ENCODE measurements at places on chromosomes 3 and 15. TPM values are rescaled to one million over a fixed set of nuclear protein-coding genes. Genes with fewer than 3 reads are reported as not detected.

Gene RBSN
- 9.5 TPM for total RNA-seq

Gene WDR72
- 5.0 TPM for total RNA-seq

Gene STARD5
- total RNA-seq: 1.9 TPM

Gene MYZAP
- 12.1 TPM for total RNA-seq

- no peaks in the 10 kb centered on the region for H3K4me1 ChIP-seq
- H3K4me3 ChIP-seq: no peak overlapping the region
- no peak overlapping the region for H3K27ac ChIP-seq
- DNase-seq: no peak
- H3K27me3 ChIP-seq: no peaks in the 10 kb centered on the region
Observed at GRCh38 chr3:26291840-26292239, 330.7 kb upstream of the LRRC3B start.

DNA sequence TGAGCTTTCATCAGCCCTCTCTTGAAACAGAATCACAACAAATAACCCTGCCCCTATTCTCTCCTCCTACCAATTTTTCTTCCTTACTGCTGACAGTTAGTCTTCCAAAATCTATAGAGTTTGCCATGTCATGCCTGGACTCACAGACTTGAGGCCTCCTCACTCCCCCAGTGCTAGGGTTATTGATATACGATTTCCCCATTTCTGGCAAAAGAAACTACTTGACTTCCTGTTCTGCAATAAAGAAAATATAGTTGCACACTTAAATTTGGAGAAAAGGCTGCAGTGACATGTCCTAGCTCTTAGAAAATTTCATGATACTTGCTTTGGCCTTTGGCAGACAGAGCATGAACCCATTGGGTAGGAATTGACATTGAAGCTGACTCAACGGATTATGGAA, 75.9 kb downstream of the CYP19A1 start:
- no peak for DNase-seq
- H3K27ac ChIP-seq: no peak overlapping the region
- H3K27me3 ChIP-seq: no peaks in the 10 kb centered on the region
- H3K36me3 ChIP-seq: no peaks in the 10 kb centered on the region

DNA sequence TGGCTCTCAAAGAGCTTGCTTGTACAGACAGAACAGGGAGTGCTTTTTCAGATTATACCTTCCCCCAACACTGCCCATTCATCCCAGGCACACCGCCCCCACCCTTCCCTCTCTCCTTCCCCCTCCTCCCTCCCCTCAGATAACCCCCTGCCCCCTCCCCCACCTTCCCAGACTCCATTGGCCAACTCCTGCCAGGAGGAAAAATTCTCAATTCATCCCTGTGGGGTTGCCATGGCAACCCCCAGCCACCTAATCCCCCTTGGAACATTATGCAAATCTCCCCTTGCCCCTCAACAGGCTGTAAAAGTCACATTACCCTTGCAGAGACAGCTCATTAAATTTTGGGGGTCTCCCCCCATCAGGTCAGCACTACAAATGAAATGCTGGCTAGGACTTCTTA, 14.3 kb downstream of the TLE3 start:
- no peak overlapping the region for H3K27ac ChIP-seq
- DNase-seq: no peak

DNA sequence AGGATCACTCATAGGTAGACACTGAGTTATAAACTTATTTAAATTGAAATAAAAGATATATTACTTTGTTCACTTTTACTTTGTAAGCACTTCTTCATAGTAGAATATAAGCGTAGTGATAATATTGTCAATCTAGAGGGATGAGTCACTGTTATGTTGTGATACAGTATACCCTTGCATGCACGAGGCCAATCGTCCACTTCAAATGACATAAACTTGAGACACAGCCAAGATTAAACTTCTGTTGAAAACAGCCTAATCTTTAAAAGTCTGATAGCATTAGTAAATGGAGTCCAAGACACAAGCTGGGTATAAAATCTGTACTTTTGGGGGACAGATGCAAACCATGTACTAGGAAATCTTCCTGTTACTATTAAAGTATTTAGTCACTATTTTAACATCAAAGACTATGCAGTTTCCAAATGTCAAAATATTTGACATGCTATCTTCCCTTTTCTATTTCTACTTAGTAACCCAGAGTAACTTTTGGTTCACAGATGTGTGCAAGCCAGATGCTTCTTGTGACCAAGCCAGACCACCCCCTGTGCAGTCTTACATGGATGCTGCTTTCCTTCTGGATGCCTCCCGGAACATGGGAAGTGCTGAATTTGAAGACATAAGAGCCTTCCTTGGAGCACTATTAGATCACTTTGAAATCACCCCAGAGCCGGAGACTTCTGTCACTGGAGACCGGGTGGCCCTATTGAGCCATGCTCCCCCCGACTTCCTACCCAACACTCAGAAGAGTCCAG, 85.3 kb downstream of the PIK3R4 start:
- H3K4me3 ChIP-seq: no peak overlapping the region
- no peak for DNase-seq
- no peaks in the 10 kb centered on the region for H3K4me1 ChIP-seq
- no peak overlapping the region for H3K27ac ChIP-seq
- H3K27me3 ChIP-seq: no peaks in the 10 kb centered on the region

DNA sequence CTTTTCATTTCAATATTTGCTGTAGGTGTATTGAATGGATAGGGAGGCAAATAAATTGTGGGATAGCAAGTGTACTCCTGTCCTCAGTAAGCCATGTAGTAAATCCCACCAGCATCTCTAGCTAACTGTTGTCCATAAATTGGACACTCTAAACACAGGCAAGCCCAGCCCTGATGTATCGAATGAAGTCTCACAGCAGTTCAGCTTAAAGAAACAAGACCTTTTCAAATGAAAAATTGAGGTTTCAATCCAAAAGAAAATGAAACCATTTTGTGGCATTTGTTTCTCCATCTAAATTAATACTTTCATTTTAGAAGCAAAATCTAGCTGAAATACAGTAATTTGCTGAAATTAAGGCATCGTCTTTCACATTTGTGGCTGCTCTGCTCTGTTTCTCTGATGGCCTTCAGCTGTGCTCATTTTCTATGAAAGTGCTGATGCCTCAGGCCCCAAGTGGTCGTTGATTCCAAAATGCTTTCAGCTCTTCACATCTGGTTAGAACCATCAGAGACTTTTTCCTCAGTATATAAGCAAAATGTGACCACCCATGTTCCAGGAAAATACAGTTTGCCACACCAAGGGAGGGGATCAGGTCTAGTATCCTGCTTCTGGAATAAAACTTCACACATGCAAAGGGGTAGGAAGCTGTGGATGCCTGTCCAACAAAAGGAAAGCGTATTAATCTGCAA, 245.0 kb downstream of the ZMAT3 start:
- no peaks in the 10 kb centered on the region for H3K36me3 ChIP-seq
- no peaks in the 10 kb centered on the region for H3K27me3 ChIP-seq
- no peak overlapping the region for H3K4me3 ChIP-seq
- DNase-seq: no peak

DNA sequence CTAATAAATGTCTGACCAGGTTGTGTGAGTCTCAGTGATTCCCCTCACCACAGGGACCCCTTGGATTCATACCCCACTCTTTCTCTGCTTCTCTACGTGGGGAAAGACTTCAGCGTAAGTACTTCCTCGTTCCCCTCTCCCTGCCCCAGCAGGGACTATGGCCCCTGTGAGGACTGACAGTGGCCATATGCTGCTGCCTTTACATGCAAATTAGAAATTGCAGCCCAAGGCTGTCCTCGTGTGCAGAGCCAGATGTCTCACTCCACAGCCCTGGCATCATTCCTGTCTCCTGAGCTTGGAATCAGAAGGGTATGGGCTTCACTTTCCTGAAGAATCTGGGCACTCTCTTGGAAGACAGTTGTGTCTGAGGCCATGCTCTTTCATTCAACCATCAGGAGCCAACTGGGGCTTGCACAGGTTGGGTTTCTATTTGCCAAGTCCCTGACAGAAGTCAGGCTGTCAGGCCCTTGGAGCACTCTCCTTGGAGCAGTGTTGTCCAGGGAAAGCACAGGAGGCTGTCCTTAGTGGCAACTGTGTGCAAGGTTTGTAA, 30.5 kb upstream of the IQCF2 start:
- H3K4me1 ChIP-seq: no peaks in the 10 kb centered on the region
- H3K4me3 ChIP-seq: no peak overlapping the region
- no peaks in the 10 kb centered on the region for H3K36me3 ChIP-seq
- no peaks in the 10 kb centered on the region for H3K27me3 ChIP-seq
- no peak for DNase-seq

DNA sequence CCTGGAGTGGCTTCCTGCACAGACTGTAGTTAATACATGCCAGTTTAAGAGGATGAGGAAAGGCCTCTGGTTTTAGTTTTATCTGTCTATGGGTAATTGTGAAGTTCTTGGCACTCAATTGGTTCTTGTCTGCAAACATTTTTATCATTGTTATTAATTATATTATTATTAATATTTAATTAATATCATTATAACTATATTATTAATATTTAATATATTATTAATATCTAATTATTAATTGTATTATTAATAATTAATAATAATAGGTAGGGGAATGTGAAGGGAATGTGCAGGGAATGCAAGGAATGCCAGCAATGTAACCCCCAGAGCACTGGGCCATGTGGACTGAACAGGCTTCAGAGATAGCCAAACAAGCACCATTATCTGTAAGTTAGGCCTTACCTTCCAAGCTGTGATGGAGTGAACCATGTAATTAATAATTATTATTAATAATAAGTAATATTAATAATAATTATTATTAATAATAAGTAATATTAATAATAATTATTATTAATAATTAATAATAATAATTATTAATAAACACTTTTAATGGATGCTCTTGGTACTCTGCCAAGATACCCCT, 79.8 kb upstream of the NMNAT3 start:
- no peaks in the 10 kb centered on the region for H3K27me3 ChIP-seq
- no peak for DNase-seq
- no peak overlapping the region for H3K27ac ChIP-seq
- no peak overlapping the region for H3K4me3 ChIP-seq
- H3K4me1 ChIP-seq: no peaks in the 10 kb centered on the region

DNA sequence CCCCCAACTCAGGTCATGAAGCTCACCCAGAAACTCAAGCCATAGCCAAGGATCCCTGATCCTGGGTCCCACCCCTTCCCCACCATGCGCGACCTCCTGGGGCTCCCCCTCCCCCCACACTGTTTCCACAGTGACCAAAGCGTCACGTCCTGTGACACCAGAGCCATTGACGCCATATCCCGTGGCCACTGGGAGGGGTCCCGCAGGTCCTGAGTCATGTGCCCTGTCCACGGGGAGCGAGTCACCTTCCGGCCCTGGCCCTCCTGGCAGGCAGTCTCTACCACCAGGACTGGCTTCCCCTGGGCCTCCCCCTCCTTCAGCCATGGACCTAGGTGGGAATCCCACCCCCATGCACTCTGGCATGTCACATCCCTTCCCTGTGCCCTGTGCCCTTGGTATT, 15.6 kb downstream of the SEMA3F start:
- H3K4me3 ChIP-seq: no peak overlapping the region
- H3K27me3 ChIP-seq: no peaks in the 10 kb centered on the region
- DNase-seq: no peak
- H3K27ac ChIP-seq: peak overlapping the region; percentile 13
- H3K36me3 ChIP-seq: no peaks in the 10 kb centered on the region

DNA sequence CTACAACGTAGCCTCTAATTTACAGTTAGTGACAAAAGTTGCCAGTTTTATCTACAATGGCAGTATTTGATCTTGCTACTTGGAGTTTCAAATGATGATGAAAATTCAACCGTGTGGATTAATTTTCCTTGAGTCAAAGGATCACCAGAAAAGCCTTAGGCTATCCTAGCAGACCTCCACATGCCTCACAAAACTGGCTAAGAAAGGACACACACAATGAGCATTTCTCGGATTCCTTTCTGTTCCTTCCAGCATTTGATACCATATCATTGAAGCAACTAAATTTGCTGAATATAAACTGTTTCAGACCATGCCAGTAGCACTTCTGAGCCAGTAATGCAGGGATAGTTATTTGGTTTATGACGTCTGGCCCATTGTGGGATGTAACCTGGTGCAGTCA, 587.4 kb upstream of the MDFIC2 start:
- no peak overlapping the region for H3K4me3 ChIP-seq
- H3K4me1 ChIP-seq: no peaks in the 10 kb centered on the region
- DNase-seq: no peak
- no peaks in the 10 kb centered on the region for H3K27me3 ChIP-seq

GRCh38 chr3:119443179-119443578, 20.2 kb downstream of the TMEM39A start:
- no peak overlapping the region for H3K27ac ChIP-seq
- no peaks in the 10 kb centered on the region for H3K4me1 ChIP-seq
- no peak overlapping the region for H3K4me3 ChIP-seq
- no peak for DNase-seq

GRCh38 chr3:10968401-10968800, 24.1 kb upstream of the SLC6A1 start:
- H3K4me3 ChIP-seq: no peak overlapping the region
- no peaks in the 10 kb centered on the region for H3K27me3 ChIP-seq
- H3K36me3 ChIP-seq: no peaks in the 10 kb centered on the region
- no peak for DNase-seq
- no peaks in the 10 kb centered on the region for H3K4me1 ChIP-seq
- no peak overlapping the region for H3K27ac ChIP-seq

- no peaks in the 10 kb centered on the region for H3K4me1 ChIP-seq
- no peaks in the 10 kb centered on the region for H3K36me3 ChIP-seq
- no peak overlapping the region for H3K4me3 ChIP-seq
- no peak for DNase-seq
Observed at GRCh38 chr3:71227270-71227661, 356.3 kb downstream of the FOXP1 start.

DNA sequence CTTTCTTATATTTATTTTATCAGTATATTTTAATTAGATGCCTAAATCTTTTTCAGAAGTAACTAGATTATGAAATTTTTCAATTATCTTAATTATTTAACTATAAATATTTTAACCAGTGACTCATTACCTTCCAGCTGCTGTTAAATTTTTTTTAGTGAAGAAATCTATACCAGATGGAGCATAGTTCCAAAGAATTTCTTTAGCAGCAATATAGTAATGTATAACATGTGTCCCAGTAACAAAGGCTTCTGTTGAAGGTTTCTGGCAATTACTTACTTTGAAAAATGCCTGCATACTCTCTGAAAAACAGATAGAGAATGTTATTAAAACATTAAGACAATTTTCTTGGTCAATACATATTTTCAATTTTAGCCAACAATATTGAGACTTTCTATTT, 45.1 kb upstream of the CP start:
- H3K27me3 ChIP-seq: no peaks in the 10 kb centered on the region
- no peaks in the 10 kb centered on the region for H3K36me3 ChIP-seq
- DNase-seq: no peak

DNA sequence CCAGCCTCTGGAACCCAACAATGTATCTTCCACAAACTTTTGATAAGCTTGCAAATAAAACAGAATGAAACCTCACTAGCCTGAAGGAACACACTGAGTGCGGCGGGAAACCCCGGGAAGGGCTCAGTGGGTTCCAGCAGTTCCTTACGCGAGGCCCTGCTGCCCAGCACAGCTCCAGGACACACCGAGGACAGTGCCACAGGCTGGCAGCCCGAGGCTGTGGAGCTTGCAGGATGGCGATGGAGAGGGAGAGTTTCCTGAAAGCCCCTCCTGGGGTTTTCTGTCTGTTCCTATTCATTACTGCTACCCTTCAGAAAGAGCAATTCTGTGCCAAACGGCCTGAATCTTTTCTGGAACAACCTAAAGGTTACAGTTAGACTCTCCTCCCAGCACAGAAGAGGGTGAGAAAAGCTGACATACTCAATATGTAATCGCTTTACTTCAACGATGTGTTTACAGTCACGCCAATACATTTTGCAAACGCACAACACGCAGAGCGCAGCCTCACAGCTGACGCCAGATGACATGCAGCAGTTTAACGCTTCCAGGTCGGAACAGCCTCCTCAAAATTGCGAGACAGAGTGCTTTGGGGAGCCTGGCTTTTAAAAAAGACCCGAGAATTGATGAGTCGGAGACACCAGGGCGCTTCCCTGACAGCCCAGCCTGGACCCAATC, 57.1 kb upstream of the RPL32 start:
- no peaks in the 10 kb centered on the region for H3K27me3 ChIP-seq
- no peaks in the 10 kb centered on the region for H3K4me1 ChIP-seq
- no peaks in the 10 kb centered on the region for H3K36me3 ChIP-seq
- DNase-seq: no peak

Data from pancreas (tissue), 10 donors.